NB4 (cell line): ENCODE measurements at places on chromosomes 5 and 9.

DNA sequence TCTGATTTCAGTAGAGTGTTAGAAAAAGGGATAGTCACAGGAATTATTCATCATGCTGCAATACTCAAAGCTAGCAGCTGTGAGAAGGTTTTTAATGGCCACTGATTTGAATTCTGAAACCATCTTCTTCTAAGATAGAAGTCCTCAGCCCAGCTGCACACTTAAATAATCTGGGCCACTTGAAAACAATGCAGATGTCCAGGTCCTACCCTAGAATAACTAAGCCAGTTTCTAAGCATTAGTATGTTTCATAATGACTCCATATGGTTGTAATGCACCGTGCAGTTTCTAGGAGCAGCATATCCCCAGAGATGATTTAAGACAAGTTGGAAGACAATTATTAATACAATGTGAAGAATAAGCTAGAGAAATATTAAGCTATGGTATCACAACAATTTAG lies 159.9 kb upstream of the FBXL17 start:
- no peak for DNase-seq

DNA sequence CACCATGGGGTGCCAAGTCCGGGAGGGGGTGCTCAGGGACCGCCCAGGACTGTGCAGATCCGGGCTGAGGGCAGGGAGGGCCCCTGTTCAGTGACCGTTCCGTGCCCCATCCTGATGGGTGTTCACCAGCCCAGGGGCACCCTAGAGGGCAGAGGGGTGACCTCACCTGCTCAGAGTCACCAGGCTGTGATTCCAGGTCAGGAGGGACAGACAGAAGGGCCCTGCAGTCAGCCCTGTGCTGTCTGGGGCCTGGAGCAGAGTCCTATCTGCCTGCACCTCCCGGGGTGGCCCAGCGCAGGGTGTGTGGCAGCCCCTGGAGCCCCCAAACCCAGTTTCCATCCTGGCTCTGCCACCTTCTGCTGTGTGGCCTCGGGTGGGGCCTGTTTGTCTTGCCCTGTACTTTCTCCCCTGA lies 241.9 kb downstream of the PBX3 start:
- no peak for DNase-seq

DNA sequence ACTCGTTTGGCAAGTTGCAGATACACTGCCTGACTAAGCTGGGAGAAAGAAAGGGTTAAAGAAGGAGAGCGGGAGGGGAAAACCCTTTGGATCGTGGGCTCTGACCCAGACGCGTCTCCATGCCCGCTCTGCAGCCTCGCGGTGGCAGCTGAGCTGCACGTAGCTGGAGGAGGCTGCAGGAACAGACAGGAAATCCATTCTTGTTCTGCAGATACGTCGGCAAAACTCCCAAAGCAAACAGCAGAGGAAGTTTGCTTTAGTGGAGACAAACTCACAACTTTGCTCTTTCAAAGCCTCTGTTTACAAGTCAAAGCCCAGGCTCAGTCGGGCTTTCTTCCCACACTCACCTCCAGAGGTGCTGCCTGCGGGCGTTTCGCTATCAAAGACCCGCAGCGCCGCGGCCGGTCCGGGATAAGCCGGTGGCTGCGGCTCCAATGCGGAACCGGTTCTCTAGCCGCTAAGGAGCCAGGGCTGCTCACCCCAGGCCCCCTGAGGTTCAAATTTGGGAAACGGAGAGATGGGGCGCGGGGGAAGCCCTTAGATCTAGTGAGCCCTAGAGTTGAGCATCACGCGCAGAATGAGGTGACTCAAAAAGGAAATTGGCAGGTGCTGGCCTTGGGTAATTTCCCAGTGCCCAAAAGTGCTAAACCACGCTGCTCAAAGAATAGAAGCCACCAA lies 60.7 kb downstream of the MAT2B start:
- DNase-seq = peak; percentile 15

DNA sequence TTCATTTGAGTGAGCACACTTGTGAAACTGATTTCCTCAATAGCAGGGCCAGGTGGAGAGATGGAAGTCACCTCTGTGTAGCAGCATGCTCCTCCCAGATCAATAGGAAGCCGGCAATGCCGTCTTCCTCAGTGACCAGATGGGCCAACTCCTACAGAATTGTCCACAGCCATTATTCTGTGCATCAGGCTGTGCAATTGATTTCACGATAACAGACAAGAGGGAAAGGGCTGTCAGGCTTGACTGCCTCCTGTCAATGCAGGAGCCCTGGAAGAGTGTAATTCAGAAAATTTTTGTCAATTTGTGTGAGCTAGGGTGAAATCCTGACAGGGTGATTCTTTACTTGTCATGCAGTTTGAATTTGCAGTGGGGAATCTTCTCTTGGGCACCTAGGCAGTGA lies 838.4 kb upstream of the NUDT12 start:
- DNase-seq = no peak

GRCh38 chr5:45376417-45376816 lies 319.8 kb downstream of the HCN1 start:
- no peak for DNase-seq

GRCh38 chr5:102570747-102571146 lies 71.9 kb upstream of the SLCO6A1 start:
- DNase-seq = no peak

GRCh38 chr9:19481121-19481870 lies 72.5 kb downstream of the ACER2 start:
- no peak for DNase-seq

GRCh38 chr5:160092960-160093707 lies 26.1 kb downstream of the PWWP2A start:
- DNase-seq = no peak

GRCh38 chr5:32241034-32241783 lies 67.1 kb upstream of the GOLPH3 start:
- DNase-seq = no peak

- DNase-seq = no peak
Measured at GRCh38 chr5:77824981-77825380, 48.8 kb upstream of the TBCA start.

DNA sequence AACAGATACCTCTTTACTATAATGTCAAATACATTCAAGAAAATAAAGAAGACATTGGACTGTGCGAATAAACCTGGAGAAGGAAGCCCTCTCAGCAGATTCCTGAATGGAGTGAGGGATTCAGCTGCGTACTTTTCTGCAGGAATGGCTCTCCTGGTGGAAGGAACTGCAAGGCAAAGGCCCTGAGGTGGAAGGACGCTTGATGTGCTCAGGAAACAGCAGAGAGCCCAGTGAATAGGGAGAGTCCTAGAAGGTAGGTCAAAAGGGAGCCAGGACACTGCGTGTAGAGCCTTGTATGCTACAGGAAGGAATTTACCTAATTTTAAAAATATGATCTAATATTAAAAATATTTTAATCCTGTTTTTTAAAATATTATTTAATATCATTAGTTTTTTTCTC lies 68.5 kb upstream of the TTC23L start:
- no peak for DNase-seq

- DNase-seq = no peak
Measured at GRCh38 chr9:21711504-21711903, 90.9 kb upstream of the MTAP start.

DNA sequence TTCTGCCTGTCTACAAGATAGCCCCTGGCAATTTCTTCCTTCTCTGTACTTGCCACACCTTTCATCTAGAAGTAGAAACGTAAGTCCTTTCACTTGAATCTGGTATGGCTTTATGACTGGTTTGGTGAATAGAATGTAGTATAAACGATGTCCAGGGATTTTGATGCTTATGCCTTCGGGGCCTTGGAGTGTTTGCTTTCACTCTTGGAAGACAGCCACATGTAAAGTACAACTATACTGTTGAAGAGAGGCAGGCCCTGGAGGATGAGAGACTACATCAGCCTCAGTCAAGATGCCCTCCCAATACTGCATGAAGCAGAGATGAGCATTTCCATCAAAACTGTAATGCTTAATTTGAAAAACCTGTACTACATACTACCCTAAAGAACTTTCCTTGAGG lies 553.8 kb upstream of the C9orf72 start:
- no peak for DNase-seq

GRCh38 chr9:122192261-122192875 lies 32.7 kb downstream of the MORN5 start:
- peak; percentile 20 for DNase-seq

DNA sequence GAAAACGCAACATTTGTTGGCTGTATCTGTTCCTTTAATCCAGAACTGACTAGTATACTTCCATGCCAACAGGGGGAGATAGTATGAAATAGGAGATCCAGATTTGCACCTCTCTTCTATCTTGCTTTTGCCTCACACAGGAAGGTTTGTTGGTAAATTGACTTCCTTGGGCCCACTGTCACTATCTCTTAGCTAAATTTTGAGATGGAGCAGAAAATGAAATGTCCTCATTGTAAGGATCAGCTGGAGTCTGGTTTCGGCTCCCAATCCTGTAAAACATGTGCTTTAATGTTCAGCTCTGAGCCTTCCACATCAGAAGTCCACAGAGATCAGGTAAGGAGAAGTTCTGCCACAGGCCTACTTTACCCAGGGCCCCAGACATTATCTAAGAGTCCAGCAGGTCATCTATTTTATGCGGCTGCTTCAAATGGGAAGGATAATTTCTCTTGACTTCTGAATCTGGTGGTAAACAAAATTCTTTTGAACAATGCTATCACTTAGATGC lies 176.8 kb downstream of the FER start:
- peak; percentile 8 for DNase-seq

DNA sequence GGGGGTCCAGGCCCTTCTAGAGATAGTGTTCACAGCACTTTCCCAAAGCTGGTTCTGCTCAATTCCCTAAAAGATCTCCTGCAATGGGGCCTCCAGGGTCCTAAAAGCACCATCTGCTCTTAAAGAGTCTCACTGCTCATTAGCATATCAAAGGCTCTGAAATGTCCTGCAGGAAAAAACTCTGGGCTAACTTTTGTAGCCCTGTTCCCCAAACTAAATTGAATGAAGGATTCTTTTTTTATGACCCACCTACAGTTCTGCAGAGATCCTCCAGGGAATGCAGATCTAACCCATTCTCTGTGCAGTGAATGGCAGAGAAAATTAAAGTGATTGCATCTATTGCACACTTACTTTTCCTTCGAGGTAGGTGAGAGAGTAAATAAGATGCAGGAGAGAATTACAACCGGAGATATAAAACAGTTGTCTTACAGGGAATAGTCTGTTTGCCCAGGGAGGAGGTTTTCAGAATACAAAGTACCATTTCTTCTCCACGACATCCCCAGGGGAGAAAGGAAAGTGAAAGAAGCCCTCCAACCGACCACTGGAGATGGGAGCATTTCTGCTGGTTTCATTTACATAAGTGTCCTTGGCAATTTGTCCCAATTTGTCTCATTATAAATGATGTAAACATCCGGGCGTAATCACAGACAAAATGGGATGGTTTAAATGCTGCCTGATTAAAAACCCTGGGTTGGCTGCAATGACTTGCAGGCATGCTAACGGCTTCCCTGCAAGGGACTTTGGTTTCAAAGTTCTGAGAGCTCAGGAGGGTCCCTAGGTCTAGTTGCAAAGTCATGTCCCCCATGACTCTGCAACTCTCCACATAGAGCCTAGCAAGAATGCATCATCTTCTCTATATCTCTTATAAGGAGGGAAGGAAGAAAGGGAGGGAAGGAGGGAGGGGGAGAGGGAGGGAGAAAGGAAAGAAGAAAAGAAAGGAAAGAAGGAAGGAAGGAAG lies 114.0 kb downstream of the KCNIP1 start:
- no peak for DNase-seq

- no peak for DNase-seq
Measured at GRCh38 chr5:135391869-135392255, 7.2 kb downstream of the MACROH2A1 start.

- peak; percentile 51 for DNase-seq
Measured at GRCh38 chr5:101977729-101978345, 318.2 kb downstream of the SLCO4C1 start.

DNA sequence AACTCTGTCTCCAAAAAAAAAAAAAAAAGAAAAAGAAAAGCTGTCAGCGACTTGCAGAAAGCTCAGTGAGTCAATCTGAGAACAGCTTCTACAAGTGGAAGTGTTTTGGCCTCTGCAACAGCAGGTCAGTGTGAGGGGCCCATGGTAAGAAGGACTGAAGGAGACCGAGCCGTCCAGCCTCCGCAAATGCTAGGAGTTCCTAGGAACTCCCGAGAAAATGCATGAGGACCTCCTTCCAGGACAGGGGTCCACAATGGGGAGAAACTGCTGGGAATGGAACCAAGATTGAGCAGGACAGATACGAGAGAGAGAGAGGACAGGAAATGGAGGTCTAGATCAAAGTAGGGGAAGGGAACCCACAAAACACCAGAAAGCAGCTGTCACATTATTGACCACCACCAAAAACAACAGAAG lies 180.5 kb downstream of the CRB2 start:
- DNase-seq = no peak

GRCh38 chr9:95074632-95075031 lies 242.9 kb downstream of the FANCC start:
- DNase-seq = no peak

GRCh38 chr5:79200573-79201183 lies 35.3 kb upstream of the JMY start:
- peak; percentile 31 for DNase-seq

DNA sequence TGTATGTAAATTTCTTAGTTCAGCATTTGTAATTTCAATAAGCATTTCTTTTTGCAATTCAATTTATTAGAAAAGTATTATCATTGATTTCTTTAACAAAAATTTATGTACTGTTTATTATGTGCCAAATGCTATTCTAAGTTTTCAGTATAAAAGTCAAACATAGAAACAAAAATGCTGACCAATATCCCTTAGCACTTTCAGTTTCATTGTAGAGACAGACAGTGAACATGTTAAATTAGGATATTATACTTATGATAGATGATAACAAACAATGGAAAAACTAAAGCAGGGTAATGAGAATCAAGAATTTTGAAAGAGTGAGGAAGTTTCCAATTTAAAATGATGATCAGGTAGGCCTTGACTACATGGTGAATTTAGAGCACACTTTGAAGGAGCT lies 1106.0 kb downstream of the TAF11L14 start:
- no peak for DNase-seq

GRCh38 chr9:72649127-72649442 lies 127.7 kb downstream of the TMC1 start:
- DNase-seq = no peak

- no peak for DNase-seq
Measured at GRCh38 chr9:134059188-134059641, 8.6 kb downstream of the BRD3 start.

DNA sequence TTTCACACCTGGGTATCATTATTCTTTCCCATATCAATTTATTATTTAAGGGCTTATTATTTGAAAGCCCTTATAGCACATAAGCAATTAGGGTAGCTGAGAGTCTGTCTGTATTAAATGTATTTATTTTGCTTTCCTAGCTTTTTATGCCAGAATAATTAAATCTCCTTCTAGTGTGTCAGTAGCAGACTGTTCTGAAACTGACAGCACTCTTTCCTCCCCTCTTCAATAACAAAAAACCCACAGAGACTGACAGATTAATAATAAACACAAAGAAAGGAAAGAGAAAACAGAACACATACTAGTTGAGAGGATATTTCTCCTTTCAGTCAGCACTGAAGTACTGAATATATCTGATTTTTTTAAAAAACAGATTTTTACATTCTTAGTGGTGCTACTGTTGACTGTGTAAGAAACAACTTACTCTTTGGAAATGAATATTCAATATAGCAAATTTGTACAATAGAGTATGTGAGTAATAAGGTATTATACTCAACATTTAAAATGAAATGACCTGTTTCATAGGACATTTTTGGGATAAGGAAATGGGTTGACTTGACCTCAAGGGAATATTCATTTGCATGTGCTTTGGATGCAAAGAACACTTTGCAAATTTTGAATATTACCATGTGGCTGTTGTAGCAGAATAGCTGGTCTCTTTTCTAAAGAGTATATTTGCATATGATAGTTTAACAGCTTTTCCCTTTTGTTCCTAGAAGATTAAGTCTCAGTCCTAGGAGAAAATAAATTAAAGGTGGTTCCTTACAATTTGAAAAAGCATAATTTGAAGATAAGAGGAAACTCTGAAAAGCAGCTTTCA lies 208.3 kb downstream of the SPATA31D1 start:
- no peak for DNase-seq

GRCh38 chr5:110784901-110785300 lies 46.1 kb downstream of the SLC25A46 start:
- no peak for DNase-seq
